ENCODE measurements at places on chromosomes 4 and X.

DNA sequence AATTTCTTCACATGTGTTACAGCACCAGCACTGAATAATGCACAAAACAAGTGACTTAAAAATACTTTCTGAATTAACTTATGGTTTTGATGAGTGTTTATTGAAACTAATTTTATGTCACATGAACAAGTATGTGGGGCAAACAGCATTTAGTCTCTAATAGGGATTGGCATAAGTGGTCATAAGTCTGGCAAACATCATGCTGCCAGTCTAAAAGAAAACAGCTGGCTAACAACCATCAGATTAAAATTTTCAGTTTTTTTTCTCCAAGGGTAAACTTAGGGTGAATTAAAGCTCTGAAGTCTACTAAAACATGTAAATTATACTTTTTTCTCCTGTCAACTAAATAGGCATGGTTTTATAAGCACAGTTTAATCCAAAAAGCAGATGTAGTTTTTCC, 1014.2 kb downstream of the FAT4 start:
- no peak for DNase-seq

GRCh38 chr4:98706200-98706813, 47.9 kb upstream of the TSPAN5 start:
- DNase-seq, result no peak

DNA sequence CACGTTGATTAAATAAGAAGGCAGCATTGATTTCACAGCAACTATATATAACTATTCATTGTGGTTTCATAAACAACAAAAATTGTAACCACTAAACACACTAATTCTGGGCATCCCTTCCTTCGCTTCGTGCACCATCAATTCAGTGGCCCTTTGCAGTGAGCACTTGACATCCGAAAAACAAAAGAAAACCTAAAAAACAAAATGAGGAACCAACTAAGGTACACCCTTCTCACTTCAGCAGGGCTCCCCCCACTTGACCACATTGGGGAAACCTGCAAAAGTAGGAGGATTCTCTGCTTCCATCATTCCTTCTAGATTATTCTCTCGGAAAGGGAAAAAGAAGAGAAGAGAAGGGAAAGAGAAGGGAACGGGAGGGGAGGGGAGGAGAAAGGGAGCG, 28.3 kb downstream of the NBDY start:
- DNase-seq, result no peak

DNA sequence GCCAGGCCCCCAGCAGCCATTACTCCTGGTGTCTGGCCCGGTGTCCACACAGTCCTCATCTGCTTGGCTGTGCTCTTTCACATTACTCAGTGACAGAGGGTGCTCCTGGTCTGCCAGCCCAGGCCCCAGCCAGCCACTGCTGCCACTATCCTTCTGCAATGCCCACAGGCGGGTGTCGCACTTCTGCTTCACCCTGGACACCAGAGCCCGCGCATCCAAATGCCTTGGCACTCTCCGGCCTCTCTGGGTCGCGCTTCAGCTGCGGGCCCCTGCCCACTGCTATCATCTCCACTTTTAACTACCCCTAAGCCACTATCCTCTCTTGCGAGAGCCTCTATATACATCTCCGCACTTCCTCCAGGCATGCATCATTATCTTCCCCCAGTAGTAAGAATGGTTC, 76.4 kb upstream of the UCP1 start:
- no peak for DNase-seq

GRCh38 chr4:112288455-112288854, 2.8 kb upstream of the TIFA start:
- DNase-seq, result no peak

DNA sequence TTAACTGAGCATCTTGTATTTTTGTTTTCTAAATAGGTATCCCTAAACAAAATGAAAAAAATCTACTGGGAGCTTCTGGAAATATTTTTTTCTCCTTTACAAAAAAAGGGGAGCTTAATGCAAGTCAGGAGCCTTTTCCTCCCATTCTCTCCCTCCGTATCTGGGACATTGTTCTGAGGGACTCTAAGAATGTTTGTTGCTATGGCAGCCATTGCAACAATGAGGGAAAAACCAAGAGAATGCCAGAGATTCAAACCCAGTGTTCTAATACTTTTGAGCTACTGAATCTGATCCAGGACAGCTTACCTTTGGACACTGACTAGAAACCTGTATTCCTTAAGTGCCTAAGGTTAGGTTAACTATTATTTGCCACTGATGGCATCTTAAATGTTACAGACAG, 485.7 kb upstream of the HS3ST1 start:
- DNase-seq, result no peak

- no peak for DNase-seq
These were observed 138.4 kb downstream of the HNRNPD start for GRCh38 chr4:82235346-82235745.

DNA sequence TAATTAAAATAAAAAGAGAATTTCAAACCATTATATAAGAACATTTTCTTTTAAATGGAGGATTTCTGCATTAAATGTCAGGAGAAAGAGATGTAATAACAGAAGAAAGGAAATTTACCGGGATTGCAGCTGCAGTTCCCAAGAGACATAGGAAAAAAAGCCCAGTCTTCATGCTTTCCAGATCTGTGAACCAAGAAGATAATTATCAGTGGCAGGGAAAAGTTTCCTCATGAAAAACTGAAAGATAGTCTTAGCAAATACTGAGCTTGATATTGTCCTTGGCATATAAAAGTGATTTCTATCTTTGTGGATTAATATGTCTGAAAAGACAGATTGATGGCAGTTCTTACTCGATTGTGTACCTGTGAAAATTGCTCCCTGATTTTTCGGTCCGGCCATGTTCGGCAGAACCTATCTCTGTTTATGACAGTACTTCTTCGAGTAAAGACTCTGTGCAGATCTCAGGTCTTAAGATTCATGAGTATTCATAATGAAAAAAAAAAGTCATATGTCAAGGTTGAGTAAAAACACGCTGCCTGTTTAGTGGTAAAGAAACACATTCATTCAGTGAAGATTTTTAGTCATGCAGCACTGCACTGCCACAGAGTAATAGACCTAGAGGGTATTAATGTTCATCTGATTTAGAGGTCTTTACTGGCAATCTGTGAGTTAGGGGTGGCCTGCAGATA, 29.6 kb downstream of the SPARCL1 start:
- no peak for DNase-seq

DNA sequence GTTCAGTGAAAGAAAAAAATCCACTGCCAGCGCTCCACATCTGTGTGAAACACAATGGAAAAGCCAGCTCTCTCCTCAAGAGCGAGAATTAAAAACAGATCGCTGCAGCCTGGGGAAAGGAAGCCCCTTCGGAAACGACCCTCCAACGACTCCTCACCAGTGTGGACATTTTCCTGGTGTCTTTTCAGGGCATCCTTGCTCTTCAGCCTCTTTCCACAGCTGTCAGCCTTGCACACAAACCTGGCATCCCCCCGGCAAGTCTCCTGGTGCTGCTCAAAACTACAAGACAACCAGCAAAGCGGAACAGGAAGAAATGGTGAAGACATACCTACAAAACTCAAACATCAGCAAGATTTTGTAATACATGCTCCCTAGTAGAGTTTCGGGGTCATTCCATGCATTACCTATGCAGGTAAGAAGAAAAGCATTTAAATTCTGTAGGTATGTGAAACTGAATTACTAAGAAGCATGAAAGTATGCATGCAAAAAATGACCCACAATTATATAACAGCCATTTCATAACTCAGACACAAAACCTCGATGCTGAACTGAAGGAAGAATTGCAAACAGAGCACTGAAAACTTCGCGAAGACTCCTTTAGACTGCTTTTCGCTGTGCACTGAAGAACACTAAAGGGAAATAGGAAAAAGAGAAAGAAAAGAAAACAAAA, 106.1 kb downstream of the PRDM5 start:
- no peak for DNase-seq

GRCh38 chr4:182968917-182969650, 51.9 kb upstream of the DCTD start:
- DNase-seq, result no peak

DNA sequence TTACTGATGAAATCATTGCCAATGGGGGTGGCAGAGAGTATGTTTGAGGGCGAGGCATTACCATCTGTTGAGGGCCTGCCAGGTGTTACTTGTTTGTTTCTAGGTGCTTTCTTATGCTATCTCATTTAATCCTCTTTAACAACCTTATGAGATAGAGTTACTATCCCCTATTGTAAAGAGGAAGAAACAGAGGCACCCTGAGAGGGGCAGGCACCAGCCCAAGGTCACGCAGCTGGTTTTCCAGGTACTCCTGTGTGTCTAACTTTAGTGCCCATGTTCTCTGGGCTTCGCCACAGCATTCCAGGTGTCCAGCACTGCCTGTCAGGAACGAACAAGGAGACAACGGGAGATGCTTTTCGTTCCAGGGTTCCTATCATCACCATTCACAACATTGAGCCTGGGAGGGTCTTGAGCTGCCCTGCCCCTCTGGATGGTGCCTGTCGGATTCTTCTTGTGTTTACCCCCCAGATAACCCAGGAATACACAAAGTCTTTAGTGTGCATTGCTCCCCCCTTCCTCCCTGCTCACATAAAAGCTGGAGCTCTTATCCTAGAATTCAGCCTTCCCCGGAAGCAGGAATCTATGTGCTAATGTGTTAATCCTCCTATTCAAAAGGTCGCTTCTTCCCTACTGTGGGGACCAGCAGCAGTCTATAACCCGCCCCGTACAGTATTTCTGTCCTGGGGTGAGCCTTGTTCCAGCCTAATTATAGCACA, 24.9 kb upstream of the GPC4 start:
- no peak for DNase-seq

DNA sequence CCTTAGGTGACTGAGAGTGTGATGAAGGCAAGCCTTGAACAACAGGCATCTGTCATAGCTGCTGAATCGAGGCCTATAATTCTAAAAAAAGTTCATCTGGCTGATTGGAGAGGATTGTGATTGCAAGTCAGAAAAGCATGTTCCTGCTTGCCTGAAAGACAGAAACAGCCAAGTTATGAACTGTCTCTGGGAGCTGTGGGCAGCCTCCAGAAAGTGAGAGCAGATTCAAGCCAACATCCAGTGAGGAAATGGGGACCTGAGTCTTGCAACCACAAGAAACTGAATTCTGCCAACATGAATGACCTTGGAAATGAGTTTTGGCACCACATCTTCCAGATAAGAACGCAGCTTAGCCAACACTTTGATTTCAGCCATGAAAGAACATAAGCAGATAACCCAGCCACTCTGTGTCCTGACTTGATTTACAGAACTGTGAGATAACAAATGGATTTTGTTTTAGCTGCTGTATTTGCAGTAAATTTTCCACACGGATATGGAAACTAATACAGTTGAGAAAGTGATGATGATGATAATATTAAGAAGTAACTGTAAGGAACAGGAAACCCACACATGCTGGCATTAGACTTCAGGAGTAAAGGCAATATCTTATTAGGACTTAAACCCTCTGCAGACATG, 240.3 kb upstream of the NDST3 start:
- no peak for DNase-seq

DNA sequence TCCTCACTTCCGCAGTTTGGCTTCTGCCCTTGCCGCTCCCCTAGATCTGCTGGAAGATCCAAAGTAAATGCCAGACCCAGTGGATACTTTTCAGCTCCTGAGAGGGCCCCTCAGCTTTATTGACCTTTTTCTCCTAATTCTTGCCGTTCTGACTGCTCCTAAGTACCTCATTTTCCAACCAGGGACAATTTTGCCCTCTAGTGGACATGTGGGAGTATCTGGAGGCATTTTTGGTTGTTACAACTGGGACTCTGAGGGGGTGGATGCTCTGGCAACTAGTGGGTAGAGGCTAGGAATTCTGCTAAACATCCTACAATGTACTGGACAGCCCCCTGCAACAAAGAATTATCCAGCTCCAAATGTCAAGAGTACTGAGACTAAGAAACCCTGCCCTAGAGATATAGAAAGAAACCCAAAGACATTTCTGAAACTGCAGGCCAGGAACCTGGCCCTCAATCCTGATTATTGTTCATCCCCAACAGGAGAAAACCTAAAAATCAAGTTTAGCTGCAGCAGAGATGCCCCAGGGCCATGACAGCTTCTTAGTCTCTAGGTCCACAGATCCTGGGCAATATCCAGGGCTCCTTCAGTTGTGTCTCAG, 3.4 kb downstream of the TEX13B start:
- no peak for DNase-seq

DNA sequence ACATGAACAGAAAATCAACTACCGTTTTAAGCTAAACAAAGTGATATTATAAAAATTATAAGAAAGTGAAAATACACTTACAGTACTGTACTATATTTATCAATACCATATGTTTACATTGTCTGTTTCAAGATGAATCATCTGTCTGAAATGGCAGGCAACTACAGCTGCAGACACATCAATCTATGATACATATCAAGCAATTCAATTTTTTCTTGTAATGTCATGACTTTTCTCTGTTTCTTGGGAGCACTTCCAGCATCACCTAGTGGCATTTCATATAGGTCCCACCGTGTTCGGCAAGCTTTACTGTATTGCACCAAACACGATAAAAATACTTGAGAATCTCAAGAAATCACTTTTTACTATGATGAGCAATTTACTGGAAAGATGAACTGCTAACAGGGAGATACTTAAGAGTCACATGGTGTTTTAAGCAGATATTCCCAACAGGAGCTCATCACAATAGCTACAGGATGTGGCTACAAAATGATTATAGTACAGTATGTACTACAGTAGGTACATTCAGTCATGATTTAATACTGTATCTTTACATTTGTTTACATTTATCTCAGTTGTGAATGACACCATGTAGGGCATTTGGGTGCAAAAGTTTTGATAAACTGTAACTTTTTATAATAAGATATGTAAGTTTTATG, 207.4 kb downstream of the ADAM29 start:
- no peak for DNase-seq

DNA sequence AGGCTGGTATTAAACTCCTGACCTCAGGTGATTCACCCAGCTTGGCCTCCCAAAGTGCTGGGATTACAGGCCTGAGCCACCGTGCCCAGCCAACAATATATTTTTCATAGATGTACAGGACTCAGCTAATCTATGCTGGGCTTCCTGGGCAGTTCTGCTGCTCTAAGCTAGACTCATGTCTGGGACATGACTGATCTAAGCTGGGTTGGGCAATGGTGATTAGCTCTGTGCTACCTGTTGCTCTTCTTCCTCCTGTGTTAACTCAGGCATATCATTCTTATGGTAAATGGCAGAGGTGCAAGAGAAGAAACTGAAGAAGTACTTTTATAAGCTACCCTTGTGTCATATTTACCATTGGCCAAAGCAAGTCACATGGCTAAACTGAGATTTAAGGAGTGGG, 11.4 kb upstream of the SUPT20HL2 start:
- DNase-seq, result no peak

DNA sequence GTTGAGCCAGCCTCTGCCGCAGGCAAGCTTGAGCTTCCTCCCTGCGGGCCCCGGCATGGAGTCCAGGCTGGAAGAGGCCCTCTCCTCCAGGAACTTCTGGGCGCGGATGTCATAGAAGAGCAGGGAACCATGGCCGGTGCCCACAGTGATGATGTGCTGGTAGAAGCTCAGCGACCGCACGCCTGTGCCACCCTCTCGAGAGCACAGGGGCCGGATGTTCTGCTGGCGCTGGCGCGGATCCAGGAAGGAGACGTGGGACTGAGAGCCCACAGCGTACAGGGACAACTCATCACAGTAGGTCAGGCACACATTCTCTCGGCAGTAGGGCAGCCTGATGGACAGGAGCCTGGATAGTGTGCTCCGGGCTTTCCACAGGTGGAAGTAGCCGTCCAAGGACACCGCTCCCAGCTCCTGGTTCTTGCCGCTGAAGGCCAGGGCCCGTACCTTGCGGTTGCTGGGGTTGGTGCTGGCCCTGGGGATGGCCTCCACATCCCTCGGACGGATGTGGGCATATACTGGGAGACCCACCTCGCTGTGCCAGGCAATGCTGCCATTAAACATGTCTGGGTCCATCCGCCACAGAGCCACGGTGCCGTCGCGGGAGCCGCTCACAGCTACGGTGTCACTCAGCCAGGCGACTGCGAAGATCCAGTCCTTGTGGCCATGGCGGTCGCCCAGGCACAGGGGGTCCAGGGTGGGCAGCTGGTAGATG, 1.2 kb downstream of the DCAF12L2 start:
- no peak for DNase-seq

Measured in activated T-helper 1 cell treated with anti-CD3 and anti-CD28 coated beads, Interleukin-2, amount 50 U/mL, for 16 hours (primary cell).